Kidney (tissue), 22 donors: ENCODE measurements at places on chromosomes 1 and 21. TPM values are rescaled to one million over a fixed set of nuclear protein-coding genes. Genes with fewer than 3 reads are reported as not detected.
A peak's percentile ranks its signal among the peaks of the same experiment; 100 is the strongest.

GRCh38 chr1:227560393-227561173, 2.8 kb upstream of the ZNF678 start:
- no peak overlapping the region for H3K4me3 ChIP-seq
- H3K36me3 ChIP-seq = no peaks in the 10 kb centered on the region
- H3K27ac ChIP-seq = no peak overlapping the region
- H3K4me1 ChIP-seq = peaks cover 3% of the 10 kb centered on the region
- peak; percentile 35 for DNase-seq

GRCh38 chr1:66315671-66316070, 218.3 kb upstream of the SGIP1 start:
- no peak for DNase-seq
- H3K4me3 ChIP-seq = no peak overlapping the region
- H3K4me1 ChIP-seq = no peaks in the 10 kb centered on the region
- no peak overlapping the region for H3K27ac ChIP-seq
- H3K36me3 ChIP-seq = no peaks in the 10 kb centered on the region

DNA sequence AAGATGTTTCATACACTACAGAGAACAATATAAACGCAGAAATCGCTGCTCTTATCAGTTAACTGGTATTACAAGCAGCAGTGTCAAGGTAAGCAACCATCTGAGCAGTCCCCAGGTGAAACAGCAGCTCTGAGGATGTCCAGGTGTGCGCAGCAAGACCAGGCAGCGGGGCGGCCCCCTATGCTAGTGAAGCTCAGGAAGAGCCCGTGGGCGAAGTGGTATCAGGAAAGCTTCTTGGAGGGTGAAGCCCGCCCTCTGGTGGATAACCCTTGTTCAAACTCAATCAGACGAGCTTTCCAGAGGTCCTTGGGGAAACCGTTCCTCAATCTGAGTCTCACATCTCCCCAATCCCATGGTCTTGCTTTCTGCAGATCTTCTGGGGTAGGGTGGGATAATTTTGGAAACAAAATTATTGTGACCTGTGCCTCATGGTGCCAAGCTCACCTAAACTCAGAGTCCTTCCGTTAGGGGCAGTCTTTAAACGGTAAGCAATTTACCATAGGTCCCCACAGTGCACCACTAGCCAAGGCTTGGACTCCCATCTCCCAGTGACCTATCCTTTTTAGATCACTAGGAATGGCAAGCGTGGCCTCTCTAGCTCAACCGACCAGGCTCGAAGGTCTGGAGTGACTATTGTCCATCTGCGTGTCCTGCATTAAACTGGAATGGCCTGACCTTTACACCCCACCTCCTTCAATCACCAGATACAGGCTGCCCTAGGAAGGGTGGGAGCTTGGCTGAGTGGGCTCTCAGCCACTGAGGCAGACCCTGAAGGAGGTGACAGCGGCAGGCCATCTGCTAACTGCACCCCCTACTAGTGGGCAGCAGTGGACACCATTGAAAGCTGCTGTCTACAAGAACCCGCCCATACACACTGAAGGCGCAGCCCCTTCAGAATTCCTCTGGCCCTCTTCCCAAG, 13.6 kb upstream of the FAM110D start:
- no peak overlapping the region for H3K27ac ChIP-seq
- DNase-seq = peak; percentile 88
- no peak overlapping the region for H3K4me3 ChIP-seq
- no peaks in the 10 kb centered on the region for H3K36me3 ChIP-seq

DNA sequence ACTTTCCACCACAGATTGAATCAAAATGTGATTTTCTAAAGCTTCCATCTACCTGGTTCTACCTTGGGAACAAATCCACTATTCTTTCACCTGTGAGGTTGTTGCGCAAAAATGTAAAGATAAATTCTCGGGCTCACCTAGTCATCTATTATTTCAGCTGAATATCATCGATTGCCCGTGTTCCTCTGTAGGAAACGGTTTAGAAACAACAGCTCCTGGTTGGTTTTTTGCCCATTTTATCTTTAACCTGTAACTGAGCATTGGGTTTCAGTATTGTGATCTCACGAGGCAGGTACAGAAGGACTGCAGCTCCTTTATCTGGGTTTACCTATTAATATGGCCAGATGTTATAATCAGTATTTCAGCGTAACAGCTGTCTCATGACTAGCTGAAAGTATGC, 52.9 kb upstream of the LRRC8C start:
- no peaks in the 10 kb centered on the region for H3K4me1 ChIP-seq
- no peaks in the 10 kb centered on the region for H3K27me3 ChIP-seq
- no peak overlapping the region for H3K4me3 ChIP-seq
- peaks cover 3% of the 10 kb centered on the region for H3K36me3 ChIP-seq
- no peak for DNase-seq
- H3K27ac ChIP-seq = no peak overlapping the region

GRCh38 chr1:61109158-61109557, 26.8 kb downstream of the NFIA start:
- H3K27me3 ChIP-seq = no peaks in the 10 kb centered on the region
- no peak overlapping the region for H3K27ac ChIP-seq
- no peak overlapping the region for H3K4me3 ChIP-seq
- peaks cover 7% of the 10 kb centered on the region for H3K4me1 ChIP-seq
- no peaks in the 10 kb centered on the region for H3K36me3 ChIP-seq

- H3K27me3 ChIP-seq = no peaks in the 10 kb centered on the region
- no peaks in the 10 kb centered on the region for H3K4me1 ChIP-seq
- no peak overlapping the region for H3K4me3 ChIP-seq
- no peak overlapping the region for H3K27ac ChIP-seq
- no peak for DNase-seq
- H3K36me3 ChIP-seq = no peaks in the 10 kb centered on the region
Measured at GRCh38 chr1:55184859-55185258, 30.3 kb downstream of the USP24 start.

GRCh38 chr1:13435458-13435857, 25.2 kb downstream of the PRAMEF20 start:
- H3K4me3 ChIP-seq = no peak overlapping the region
- no peaks in the 10 kb centered on the region for H3K27me3 ChIP-seq
- H3K27ac ChIP-seq = no peak overlapping the region
- DNase-seq = peak; percentile 14
- H3K36me3 ChIP-seq = no peaks in the 10 kb centered on the region
- H3K4me1 ChIP-seq = no peaks in the 10 kb centered on the region

The SPAG17 gene
- 8.7 TPM for polyA plus RNA-seq

DNA sequence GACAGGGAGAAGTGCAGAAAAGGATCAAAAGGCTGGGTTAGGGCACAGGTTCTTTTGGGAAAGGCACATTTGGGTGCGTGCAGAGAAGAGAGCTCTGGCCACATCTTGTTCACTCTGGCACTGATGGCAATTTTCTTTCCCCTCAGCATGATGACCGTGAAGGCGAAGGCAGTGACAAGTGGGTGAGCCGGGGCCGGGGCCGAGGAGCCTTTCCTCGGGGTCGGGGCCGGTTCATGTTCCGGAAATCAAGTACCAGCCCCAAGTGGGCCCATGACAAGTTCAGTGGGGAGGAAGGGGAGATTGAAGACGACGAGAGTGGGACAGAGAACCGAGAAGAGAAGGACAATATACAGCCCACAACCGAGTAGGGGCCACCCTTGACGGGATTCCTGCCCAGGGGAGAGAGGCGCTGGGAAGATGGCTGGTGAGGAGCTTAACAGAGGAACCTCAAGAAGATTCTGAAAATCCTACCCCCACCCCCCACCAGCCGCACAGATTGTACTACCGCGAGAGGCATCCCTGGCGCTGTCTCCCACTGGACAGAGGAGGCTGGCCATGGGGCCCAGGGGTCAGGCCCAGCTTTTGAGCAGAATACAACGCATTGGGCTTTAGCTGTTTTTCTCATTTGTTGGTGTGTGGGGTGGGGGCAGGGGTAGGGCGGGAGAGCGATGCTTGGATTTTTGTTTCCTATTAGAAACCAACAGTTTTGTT, 2.4 kb upstream of the SH3D21 start:
- DNase-seq = no peak
- peaks cover 20% of the 10 kb centered on the region for H3K36me3 ChIP-seq
- peaks cover 16% of the 10 kb centered on the region for H3K4me1 ChIP-seq

The CELSR2 gene
- polyA plus RNA-seq = 10.6 TPM

The NTMT2 gene
- polyA plus RNA-seq = not detected

GRCh38 chr1:17561247-17561548, 21.7 kb downstream of the ARHGEF10L start:
- no peaks in the 10 kb centered on the region for H3K27me3 ChIP-seq
- H3K4me3 ChIP-seq = no peak overlapping the region
- peak overlapping the region; percentile 96 for H3K27ac ChIP-seq
